ENCODE measurements at places on chromosomes 7 and 10.

DNA sequence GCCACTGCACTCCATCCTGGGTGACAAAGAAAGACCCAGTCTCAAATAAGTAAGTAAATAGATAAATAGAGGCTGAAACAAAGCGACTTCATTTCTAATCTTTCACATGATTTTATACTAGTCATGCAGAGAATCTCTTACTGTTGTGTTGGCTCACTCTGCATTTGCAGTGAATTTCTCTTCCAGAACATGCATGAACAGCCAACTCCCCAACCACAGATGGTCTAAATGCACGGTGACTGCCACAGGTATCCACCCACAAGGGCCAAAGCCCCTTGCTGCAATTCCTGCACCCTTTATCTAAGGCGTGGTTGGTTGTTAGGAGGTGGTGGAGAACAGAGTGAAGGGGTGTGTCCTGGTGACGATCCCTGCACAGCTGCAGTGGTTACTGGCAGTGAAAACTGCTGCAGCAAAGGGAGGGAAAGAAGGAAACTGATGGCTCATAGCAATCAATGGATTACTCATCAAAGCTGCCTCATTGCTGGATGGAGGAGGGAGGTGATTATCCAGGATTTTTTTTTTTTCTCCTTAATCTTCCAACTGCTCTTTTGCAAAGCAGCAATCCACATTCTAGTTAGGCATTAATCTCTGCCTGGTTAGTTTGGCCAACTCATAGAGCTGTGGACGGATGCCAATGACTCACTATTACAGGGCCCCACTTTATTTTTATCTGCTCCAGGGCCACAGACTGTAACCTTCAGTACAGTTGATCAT lies 50.6 kb downstream of the PRTFDC1 start:
- DNase-seq, result peak; percentile 88

- no peak for DNase-seq
Measured at GRCh38 chr7:47584536-47584895, 2.6 kb upstream of the TNS3 start.

GRCh38 chr10:8588135-8588534 lies 533.6 kb downstream of the GATA3 start:
- no peak for DNase-seq

DNA sequence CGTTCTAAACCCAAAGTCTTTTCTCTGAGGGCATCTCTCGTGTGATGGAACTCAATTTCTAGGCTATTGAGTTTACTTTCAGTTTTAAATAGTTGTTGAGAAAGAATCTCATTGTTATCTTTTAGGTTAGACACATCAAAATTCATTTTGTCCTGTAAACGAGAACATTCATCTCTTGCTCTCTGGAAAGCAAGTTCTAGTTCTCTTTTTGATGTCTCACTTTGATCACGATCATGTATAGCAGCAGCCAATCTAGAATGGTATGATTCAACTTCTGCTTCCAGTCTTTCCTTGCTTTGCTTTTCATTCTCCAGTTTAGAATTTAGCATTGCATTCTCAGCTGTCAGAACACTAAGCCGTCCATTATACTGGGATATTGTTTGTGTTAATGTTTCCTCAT lies 65.1 kb downstream of the ANKRD26 start:
- no peak for DNase-seq

DNA sequence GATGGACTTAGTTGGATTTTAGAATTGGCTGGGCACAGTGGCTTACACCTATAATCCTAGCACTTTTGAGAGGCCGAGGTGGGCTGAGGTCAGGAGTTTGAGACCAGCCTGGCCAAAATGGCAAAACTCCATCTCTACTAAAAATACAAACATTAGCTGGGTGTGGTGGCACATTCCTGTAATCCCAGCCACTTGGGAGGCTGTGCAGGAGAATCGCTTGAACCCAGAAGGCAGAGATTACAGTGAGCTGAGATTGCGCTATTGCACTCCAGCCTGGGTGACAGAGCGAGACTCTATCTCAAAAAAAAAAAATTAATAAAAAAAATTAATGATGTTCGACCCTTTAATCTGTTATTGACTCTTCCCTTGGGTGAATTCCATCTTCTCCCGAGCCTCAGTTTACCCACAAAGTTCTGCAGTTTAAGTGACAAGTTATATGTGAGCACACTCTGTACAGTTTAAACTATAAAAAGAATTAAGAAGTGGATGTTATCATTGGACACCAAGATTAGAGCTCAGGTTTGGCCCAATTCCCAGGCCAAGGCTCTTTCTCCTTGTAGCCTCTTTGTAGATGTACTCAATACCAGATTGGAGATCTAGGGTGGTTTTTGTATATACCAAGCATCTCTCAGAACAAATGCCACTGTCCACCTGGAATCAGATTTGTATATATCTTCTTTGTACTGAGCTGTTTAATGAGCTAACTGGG lies 15.0 kb downstream of the KAT6B start:
- DNase-seq, result no peak

GRCh38 chr7:71486856-71487628 lies 355.1 kb downstream of the GALNT17 start:
- DNase-seq, result no peak

DNA sequence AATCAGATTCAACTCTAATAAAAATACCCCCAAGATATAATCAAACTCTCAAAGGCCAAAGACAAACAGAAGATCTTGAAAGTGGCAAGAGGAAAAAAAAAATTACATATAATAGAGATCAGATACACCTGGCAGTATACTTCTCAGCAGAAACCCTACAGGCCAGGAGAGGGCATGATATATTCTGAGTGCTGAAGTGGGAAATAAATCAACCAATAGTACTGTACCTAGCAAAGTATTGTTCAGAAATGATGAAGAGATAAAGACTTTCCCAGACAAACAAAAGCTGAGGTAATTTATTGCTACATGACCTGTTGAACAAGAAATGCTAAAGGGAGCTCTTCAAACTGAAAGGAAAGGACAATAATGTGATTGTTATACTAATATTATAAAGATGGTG lies 291.9 kb downstream of the SH2D4B start:
- DNase-seq, result no peak

- no peak for DNase-seq
Measured at GRCh38 chr10:109780997-109781396, 142.3 kb downstream of the XPNPEP1 start.

DNA sequence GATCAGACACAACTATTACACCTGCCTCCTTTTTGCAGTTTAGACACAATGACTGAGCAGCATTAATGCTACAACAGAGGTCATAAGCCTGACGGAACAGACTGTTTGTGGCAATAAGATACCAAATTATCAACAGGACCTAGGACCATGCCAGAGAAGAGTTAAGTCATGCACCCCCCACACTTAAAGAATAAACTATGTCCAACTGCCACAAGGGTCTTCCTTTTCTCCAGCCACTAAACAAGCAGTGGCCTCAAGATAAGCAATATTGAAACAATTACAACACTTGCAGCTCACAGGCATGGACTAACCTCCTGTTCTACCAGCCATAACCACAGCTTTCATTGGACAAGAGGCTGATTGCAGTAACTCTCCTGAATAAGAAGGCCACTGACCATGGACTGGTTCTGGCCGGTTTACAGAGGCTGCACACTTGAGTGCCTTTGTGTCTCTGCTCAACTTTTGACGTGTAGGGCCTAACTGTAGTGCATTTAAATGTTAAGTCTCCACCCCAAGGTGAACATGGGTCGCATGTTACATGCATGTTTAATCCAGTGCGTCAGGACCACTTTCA lies 104.4 kb downstream of the STRA8 start:
- DNase-seq, result no peak

DNA sequence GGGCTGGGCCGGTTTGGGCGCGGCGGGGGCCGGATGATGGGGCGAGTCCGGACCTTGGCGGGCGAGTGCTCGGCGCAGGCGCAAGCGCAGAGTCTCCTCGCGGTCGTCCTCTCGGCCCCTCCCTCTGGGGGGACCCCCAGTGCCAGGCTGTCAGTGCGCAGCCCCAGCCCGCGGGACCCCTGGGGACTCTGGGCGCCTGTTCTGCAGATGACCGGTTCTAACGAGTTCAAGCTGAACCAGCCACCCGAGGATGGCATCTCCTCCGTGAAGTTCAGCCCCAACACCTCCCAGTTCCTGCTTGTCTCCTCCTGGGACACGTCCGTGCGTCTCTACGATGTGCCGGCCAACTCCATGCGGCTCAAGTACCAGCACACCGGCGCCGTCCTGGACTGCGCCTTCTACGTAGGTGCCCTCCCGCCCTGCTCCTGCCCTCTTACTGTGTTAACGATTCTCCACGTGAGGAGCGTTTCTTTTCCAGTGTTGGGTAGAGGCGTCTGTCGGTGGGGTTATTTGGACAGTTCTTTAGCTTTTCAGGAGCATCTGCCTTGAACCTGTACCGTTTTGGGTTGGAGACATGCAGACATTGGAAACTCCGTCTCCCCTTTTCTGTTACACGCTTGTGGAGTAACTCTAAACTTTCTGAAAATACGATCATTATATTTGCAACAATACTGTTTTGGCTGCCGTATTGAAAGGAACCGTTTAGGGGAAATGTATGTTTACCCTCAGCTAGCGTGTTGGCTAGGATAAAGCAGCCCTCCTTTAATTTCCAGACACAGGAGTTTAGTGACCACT lies 706 bp downstream of the BUB3 start:
- no peak for DNase-seq
